Stimulated activated CD8-positive, alpha-beta memory T cell treated with anti-CD3 and anti-CD28 coated beads, Interleukin-7, amount 100 ng/mL, for 1 hour (primary cell): ENCODE measurements at places on chromosomes 5 and 9.

GRCh38 chr5:39712316-39713249 is 287.8 kb upstream of the DAB2 start:
- DNase-seq = no peak

- DNase-seq = no peak
These were observed 2.6 kb upstream of the SEMA6A start for GRCh38 chr5:116577064-116577788.

- no peak for DNase-seq
These were observed 255.5 kb downstream of the KIAA0825 start for GRCh38 chr5:94362857-94363256.

DNA sequence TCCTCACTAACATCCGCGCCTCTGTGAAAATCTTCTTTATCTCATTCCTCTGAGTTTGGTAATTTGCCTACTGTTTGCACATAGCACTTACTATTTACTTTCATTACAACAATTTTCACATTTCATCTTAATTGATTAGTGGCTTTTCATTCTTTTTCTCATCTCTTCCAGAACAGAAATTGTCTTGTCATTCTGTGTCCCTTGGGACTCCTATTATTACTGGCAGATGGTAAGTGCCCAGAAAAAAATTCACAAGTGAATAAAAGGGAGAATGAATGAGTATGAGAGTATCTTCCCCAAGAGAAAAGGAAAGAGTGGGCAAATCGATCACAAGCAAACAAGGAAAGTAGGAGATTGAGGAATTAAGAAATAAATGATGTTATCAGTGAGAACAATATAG is 876.1 kb downstream of the TLE4 start:
- no peak for DNase-seq

DNA sequence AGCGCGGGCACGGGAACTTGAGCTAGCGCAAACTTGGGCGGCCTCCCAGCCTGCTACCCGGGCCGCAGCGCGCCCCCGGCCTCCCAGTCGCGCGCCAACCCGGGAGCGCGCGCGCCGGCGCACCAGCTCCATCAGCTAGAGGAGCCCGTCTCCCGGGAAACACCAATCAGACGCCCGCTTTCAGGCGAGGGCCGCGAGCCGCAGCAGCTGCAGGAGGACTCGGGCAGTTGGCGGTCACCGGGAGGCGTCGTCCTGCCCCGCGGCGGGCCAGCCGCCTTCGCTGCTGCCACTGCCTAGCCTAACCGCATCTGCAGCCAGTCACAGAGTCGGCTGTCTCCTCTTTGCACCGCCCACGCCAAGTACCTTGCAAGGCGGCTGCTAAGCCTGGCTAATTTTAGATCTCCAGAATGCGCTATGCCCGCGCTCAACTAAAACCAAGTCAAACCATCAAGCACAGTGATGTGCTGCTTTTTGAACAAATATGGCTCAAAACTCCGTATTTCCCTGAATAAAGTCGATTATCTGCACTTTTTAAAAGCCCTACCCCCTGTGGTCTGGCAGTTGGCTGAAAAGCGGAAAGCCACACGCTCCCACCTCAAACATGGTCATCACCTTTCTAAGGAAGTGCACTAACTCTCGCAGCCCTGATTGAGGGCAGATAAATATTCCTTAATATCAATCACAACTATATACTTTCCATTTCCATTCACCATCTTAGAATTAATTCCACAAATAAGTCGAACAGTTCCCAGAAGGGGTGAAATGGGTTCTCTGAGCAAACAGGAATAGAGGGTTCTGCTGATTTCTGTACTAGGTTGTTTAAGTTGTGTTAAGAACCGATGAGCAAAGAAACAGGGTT is 221.8 kb downstream of the MEF2C start:
- no peak for DNase-seq
